Activated T-helper 2 cell treated with anti-CD3 and anti-CD28 coated beads, Interferon-gamma antibody, Interleukin-2, Interleukin-4, amounts not matched to agents 10 μg/mL and 5 μg/mL and 100 μg/mL, durations not matched to agents 14 hours and 24 hours and 36 hours (primary cell): ENCODE measurements at places on chromosomes 12 and 14.
A peak's percentile ranks its signal among the peaks of the same experiment; 100 is the strongest.

GRCh38 chr12:85662207-85662602 is 174.0 kb downstream of the RASSF9 start:
- H3K27ac ChIP-seq = no peak overlapping the region
- H3K4me1 ChIP-seq = no peaks in the 10 kb centered on the region
- no peak overlapping the region for H3K4me3 ChIP-seq
- no peak for DNase-seq
- no peaks in the 10 kb centered on the region for H3K36me3 ChIP-seq
- no peaks in the 10 kb centered on the region for H3K27me3 ChIP-seq

GRCh38 chr14:67863223-67863622 is 43.6 kb downstream of the RAD51B start:
- no peak overlapping the region for H3K4me3 ChIP-seq
- DNase-seq = no peak
- no peak overlapping the region for H3K27ac ChIP-seq
- peaks cover 8% of the 10 kb centered on the region for H3K4me1 ChIP-seq

DNA sequence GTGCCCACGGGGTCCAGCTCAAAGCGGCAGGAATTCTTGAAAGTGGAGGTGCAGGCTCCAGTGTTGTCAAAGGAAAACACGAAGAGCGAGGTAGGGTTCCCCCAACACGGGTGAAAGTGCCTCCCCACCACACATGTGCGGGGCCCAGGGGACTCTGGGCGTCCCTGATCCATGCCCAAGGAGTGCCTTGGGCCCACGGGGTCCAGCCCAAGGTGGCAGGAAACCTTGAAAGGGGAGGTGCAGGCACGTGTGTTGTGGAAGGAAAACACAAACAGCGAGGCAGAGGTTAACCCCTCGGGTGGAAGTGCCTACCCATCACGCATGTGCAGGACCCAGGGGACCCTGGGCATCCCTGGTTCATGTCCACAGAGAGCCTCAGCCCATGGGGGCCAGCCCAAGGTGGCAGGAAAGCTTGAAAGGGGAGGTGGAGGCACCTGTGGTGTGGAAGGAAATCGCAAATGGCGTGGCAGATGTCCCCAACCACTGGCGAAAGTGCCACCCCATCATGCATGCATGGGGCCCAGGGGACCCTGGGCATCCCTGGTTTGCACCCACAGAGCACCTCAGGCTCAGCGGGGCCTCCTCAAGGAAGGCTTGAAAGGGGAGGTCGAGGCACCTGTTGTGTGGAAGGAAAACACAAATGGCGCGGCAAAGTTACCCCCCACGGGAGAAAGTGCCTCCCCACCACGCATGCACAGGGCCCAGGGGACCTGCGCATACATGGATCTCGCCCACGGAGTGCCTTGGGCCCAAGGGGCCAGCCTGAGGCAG is 584.6 kb downstream of the ALG10 start:
- DNase-seq = no peak
- no peaks in the 10 kb centered on the region for H3K27me3 ChIP-seq
- H3K4me1 ChIP-seq = no peaks in the 10 kb centered on the region
- H3K36me3 ChIP-seq = no peaks in the 10 kb centered on the region
- H3K27ac ChIP-seq = no peak overlapping the region

DNA sequence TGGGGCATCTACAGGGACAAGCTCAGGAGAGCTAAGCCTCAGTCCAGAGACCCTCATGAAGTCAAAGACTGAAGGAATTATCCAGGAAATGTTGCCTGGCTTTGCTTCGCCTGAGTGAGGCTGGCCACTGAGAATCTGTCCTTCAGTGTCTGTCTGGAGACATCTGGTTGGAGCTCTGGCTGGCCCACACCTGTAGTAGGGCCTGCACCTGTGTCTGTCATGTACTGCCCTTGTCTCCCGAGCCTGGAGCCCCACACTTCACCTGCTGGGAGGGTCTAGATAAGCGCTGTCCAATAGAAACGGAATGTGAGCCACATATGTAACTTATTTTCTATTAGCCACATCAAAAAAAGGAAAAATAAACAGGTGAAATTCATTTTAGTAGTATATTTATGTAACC is 9.9 kb upstream of the HDAC7 start:
- H3K27ac ChIP-seq = peak overlapping the region; percentile 61
- no peak for DNase-seq
- H3K4me3 ChIP-seq = peak overlapping the region; percentile 20

DNA sequence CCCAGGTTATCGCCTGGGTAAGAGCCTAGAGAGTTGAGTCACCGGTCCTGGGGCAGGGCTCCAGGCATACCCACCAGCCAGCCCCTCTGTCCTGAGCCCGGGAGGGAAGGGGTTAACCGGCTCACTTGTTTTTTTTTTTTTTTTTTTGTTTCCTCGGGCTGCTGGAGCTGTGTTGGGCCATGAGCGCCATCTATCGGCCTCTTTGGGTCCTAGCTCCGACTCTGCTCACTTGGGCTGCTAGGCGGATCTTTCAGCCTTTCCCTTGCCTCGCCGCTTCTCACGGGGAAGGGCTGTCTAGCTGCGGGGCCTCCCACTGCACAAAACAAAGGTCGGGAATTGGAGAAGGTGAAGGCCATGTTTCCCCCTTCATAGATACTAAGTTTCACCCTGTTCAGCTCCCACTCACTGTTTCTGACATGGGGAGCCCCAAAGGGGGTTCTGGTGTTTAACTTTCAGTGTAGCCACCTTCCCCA is 2.8 kb upstream of the SMUG1 start:
- DNase-seq = peak; percentile 66
- no peak overlapping the region for H3K4me3 ChIP-seq
- H3K36me3 ChIP-seq = peaks cover 8% of the 10 kb centered on the region
- H3K27me3 ChIP-seq = peaks cover 43% of the 10 kb centered on the region
- H3K4me1 ChIP-seq = peaks cover 20% of the 10 kb centered on the region

DNA sequence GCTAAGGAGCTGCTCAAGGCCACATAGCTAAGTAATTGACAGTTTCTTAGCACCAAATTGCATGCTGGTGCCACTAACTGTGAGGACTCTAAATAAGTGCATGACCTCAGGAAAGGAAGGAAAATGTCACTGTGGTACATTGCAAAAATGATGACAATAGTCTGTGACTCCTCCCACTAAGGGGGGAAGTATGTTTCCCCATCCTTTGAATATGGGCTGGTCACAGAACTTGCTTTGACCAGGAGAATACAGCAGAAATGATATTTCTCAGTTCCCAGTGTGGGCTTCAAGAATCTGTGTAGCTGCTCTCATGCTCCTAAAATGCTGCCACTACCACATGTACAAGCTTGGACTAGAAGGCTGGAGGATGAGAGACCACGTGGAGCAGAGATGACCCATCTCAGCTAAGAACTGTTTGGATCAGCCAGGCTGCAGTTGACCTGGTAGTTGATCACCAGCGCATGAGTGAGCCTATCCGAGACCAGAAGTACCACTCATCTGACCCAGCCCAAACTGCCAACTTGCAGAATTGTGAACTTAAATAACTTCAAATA is 42.2 kb upstream of the NOS1 start:
- no peak overlapping the region for H3K27ac ChIP-seq
- no peaks in the 10 kb centered on the region for H3K27me3 ChIP-seq
- no peak overlapping the region for H3K4me3 ChIP-seq
- H3K36me3 ChIP-seq = no peaks in the 10 kb centered on the region
- no peak for DNase-seq
- no peaks in the 10 kb centered on the region for H3K4me1 ChIP-seq
